ENCODE measurements at places on chromosomes 1 and 21. TPM values are rescaled to one million over a fixed set of nuclear protein-coding genes. Genes with fewer than 3 reads are reported as not detected.

Gene UQCRHL
- total RNA-seq = 4.7 TPM

Gene DYNLT4
- total RNA-seq = not detected

Gene SLC19A1
- total RNA-seq = 12.0 TPM

Gene LRRC53
- total RNA-seq = not detected
